ENCODE measurements at places on chromosomes 6 and 20.
A peak's percentile ranks its signal among the peaks of the same experiment; 100 is the strongest.

DNA sequence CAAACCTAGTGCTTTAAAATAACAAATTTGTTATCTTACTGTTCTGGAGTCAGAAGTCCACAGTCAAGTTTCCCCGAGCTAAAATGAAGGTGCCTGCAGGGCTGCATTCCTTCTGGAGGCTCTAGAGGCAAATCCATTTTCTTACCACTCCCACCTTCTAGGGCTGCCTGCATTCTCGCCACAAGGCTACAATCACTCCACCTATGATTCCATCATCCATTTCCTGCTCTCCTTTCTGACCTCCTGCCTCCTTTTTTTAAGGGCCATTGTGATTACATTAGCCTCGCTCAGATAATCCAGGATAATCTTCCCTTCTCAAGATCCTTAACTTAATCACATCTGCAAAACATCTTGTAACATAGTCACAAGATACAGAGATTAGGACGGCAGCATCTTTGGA is 42.4 kb upstream of the SIRT5 start:
- no peak for DNase-seq

DNA sequence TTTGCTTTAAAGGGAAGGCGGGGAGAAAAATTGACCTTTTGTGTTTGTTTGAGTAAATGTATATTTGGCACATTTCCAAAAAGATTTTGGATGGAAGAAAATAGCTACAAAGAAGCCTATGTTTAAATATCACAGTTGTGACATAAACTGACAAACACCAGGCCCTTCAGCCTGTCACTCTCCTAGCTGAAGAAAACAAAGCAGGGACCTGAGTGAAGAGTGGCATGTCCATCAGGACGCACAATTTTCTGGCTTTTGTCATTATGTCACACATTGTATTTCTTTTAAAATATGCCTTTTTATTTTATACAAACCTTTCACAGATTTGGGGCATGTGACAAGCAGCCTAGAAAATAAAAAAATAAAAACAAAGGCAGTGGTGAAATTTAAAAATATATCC is 241.2 kb downstream of the OGFRL1 start:
- DNase-seq: no peak

GRCh38 chr6:152948150-152948768 is 34.6 kb downstream of the FBXO5 start:
- peak; percentile 56 for DNase-seq

DNA sequence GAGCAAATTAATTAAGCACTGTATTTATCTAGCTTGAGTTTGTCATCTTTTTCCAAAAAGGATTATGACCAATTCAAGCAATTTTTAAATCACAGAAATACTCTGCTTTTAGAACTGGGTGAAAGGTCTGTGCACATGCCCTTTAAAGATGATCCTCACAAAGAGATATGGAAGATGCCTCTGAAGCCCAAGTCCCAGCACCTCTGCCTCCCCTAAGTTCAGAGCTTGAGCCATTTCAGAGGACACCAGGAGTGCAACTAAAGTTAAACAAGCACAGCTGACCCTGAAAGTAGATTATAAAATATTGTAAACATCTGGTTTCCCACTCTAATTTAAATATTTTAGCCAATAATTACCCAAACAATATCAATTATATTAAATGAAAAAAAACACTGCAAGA is 139.5 kb upstream of the BEND6 start:
- no peak for DNase-seq

GRCh38 chr20:24736131-24736843 is 212.8 kb upstream of the CST7 start:
- no peak for DNase-seq
